ENCODE measurements at places on chromosomes 16 and 17.

GRCh38 chr16:87661561-87661960, 59.3 kb downstream of the JPH3 start:
- DNase-seq = no peak

- peak; percentile 8 for DNase-seq
These were observed 40.5 kb upstream of the ATP2A3 start for GRCh38 chr17:4004517-4005295.

DNA sequence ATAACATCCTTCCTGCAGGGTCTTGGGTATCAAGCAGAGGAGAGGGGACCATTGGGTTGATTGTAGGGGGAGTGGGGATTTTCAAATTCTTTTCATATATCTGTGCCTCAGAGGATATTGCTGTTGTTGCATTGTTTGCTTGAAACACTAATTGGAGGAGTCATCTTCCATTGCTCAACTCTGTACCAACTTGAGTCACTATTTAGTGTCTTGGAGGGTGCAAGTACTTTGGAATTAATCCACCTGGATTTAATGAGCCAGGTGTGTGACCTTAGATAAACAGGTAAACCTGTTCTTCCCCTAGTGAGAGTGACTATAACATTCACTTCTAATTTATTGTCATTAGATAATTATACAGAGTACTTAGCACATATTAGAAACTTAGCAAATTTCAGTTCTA, 151.3 kb upstream of the CNTNAP4 start:
- DNase-seq = no peak

DNA sequence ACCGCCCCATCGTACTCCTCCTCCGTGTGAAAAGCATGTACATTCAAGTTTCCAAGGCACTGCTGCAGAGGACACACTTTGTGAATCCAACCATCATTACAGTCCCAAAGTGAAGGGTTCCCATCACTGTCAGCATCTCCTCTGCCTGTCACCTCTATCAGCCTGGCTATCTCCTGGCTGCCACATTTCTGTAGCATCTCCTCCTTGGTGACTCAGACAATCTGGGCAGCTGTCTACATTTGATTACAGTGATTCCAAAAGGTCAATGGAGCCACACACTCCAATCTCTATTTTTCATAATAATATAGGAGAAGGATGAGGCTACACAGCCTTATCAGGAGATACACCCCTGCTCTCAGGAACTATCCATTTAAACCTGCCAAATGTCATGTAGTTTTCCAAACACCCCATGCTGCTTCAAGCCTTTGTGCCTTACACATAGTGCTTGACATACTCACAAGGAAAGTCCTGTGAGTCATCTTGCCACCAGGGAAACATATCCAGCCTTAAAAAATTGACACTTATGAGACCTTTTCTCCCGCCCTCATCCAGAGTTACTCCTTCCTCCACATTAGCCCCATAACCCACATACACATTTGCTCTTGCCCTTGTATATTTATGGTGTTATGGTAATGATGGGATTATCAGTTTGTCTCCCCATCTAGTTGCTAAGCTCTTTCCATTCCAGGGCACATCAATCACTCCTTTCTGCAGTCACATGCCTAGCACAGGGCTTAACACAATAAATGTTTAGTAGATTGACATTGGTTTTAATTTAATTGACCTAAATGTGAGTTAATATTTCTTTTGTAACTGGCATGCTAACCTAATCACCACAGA, 250.1 kb upstream of the CDH5 start:
- DNase-seq = no peak

- no peak for DNase-seq
These were observed 94.4 kb upstream of the CIBAR2 start for GRCh38 chr16:85206472-85207356.

- no peak for DNase-seq
These were observed 22.9 kb downstream of the GNPTG start for GRCh38 chr16:1374418-1375297.

DNA sequence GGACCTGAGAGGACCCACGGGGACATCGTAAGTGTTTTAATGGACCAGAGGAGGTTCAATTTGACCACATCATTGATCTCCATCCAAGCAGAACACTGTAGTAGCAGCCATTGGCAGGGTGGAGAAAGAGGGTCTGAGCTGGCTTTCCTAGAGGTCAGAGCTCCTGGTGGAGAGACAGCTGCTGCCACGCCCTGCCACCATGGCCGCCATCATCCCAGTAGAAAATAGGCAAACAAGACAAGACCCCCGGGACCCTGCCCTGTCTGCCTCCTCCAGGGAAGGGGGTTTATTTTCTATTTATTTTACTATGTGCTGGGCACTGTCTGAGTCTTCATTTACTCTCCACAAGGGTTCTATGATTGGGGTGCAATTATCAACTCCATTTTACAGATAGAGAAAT, 11.4 kb upstream of the ITGA3 start:
- no peak for DNase-seq

GRCh38 chr17:10875984-10876555, 38.2 kb upstream of the PIRT start:
- DNase-seq = no peak

DNA sequence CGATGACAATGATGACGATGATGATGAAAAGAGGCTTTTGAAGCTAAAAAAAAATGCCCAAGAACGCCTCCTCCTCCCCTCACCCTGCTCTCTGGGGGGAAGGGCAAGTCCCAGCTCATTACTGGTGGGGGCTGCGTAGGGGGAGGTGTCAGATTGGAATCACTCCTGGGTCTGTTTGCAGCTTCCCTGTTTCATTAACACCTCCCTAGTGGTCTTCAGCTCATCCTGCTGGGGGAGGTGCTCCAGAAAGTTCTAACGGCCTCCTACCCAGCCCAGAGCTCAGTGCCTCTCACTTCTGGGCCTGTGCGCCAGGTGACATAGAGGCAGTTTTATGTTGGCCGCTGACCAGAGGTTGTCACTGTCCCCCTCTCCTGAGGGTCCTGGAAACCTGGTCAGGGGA, 12.7 kb downstream of the MRM1 start:
- no peak for DNase-seq

- no peak for DNase-seq
These were observed 43.5 kb downstream of the ABAT start for GRCh38 chr16:8717892-8718415.

DNA sequence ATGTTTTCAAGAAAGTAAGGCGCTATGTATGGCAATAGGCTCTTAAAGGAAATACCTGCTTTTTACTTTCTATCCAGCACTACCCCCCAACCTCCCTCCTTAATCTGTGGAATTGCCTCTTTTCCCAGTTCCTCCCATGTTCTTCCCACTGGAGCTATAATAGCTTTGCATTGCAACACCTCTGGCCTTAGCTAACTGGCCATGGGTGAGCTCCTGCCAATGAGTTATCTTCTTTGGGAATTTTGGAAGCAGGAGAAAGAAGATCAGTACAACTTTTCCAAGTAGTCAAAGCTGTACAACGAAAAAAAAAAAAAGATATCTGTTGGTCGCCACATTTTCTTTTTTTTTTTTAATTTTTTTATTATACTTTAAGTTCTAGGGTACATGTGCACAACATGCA, 398.0 kb downstream of the NPIPA8 start:
- no peak for DNase-seq

DNA sequence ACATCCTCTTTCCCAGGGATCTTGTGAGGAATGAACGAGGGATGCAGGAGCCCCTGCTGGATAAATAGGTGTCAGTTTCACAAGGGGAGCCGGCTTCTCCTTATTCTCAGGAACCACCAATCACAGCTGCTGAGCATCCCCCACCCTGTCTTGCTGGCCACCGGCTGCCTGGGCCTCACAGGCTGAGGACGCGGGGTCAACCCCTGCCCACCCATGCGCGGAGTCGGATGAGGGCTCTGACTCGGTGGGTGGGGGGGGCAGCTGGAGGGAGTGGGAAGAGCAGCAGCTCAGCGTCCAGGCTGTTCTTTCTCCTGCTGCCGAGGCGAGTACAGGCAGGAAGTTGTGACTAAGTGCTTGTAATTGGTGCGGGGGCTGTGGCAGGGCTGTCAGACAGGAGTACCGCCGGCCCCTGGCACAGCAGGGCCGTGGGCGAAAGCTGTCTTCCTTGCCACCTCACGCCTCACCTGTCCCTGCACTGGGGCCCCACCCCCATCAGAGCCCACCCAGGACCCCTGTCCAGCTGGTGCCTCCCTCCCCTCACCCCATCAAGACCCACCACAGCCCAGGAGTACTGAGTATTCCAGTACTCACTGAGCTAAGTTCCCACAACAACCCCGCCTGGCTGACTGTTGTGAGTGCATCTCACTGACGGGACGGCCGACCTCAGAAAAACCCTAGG, 11.0 kb upstream of the DPEP1 start:
- peak; percentile 12 for DNase-seq

DNA sequence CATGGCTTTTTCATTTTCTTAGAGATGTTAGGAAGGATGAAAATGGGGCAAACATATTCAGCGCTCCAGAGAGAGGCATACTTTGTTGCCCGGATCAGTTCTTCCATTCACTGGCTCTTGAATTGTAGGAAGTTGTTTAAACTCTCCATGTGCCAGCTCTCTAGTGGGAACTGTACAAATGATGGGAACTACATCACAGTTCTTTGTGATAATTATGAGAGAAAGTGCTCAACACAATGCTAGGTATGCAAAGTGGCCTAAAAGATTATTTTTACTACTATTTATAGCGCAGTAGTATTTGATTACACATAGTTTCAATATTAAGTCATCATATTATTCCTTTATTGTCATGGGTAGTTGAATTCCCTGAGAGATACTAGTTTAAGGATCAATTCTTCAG, 268.5 kb downstream of the RBFOX1 start:
- DNase-seq = no peak

DNA sequence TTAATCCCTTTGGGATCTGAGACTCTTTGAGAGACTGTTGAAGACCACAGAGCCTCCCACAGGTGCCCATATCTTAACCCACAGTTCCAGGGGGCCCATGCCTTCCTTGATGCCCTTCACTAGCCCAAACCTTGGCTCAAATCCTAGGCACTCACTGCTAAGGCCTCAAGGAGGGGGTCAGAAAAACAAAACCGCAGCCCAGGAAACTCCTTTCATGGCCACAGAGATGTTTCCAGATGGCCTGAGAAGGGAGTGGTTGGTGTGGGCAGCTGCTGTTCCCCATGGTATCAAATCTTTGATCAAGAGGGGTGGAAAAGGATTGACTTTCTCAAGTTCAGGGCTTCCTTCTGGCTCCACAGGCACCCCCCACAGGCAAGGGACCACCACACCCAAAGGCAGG, 44.7 kb downstream of the CDH1 start:
- no peak for DNase-seq

DNA sequence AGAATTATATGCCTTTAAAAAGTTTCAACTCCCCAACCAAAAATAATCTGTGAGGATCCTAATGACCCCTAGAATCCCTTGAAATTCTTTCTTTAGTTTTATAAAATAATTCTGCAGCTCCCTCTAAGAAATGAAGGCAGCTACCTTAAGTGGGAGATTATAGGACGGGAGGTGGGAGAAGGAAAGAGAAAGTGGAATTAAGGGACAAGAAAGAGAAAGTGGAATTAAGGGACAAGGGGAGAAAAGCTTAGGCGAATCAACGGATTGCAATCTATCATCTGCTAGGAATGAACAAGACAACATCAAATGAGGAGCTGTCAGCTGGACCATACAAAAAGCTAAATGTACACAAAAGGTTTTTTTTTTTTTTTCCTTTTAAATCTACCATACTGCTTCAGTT, 262.0 kb downstream of the ZFHX3 start:
- DNase-seq = no peak

GRCh38 chr17:67047382-67047781, 3.0 kb downstream of the CACNG1 start:
- no peak for DNase-seq

GRCh38 chr16:19886073-19886941, 1.7 kb upstream of the GPRC5B start:
- peak; percentile 64 for DNase-seq

DNA sequence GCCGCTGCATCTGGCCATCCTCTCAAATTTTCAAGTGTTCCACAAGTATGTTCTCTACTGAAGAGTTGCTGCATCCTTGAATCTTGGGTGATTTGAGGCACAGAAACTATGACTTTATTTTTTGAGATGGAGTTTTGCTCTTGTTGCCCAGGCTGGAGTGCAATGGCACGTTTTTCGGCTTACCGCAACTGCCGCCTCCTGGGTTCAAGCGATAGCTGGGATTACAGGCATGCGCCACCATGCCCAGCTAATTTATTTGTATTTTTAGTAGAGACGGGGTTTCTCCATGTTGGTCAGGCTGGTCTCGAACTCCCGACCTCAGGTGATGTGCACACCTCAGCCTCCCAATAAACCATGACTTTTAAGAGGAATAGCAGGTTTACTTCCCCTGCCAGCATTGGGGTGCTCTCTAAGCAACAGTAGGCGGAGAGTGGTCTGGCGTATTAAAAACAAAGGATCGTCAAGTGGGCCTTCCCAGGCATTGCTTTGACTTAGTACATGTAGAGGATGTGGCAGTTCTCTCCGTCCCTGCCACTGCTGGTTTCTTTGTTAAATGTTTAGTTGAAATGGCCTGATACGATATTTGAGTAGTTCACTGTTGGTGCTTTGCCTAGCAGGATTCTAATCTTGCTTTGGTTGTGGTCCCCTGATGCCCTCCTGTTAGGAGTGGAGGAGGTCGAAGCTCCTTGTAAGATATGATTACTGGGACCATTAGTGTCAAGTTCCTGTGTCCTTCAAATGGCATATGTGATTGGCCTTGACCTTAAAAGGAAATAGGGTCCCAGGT, 9.5 kb downstream of the PYCARD start:
- DNase-seq = no peak

- DNase-seq = no peak
These were observed 29.3 kb downstream of the UNC13D start for GRCh38 chr17:75814900-75815373.

GRCh38 chr16:50272687-50273381, 6.5 kb downstream of the ADCY7 start:
- DNase-seq = no peak

- DNase-seq = no peak
These were observed 50.7 kb upstream of the RPL38 start for GRCh38 chr17:74152591-74153455.

GRCh38 chr17:12250973-12251372, 230.3 kb downstream of the MAP2K4 start:
- DNase-seq = no peak

DNA sequence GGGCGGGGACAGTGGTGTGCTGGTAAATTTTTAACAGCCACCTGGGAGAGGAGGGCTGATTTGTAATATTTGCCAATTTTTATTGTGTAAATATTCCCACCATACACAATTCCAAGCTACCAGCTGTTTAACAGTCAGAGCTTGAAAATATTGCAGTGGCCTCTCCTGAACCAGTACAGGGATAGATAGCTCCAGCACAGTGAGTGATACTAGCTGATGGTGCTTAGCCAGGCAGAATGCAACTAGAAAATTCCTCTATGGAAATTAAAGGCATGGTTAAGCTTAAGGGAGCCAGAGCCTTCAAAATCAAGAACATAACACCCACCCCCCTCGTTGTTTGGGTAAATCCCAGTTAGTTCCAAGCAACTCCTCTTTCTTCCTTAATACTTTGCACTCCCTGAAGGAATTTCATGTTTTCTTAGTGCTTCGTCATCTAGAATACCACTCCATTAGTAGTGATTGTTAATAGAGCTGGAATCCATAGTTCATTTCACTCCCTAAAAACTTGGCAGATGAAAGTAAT, 96.6 kb downstream of the CYB561 start:
- no peak for DNase-seq

GRCh38 chr17:82984751-82985427, 94.5 kb upstream of the METRNL start:
- DNase-seq = no peak

All from stimulated activated CD4-positive, alpha-beta T cell treated with anti-CD3 and anti-CD28 coated beads, TNF-alpha, amount 100 ng/mL, for 1 hour (primary cell).